ENCODE measurements at places on chromosomes 1 and 21. TPM values are rescaled to one million over a fixed set of nuclear protein-coding genes. Genes with fewer than 3 reads are reported as not detected.

Gene KIF21B
- total RNA-seq, result 18.4 TPM

Gene BGLAP
- total RNA-seq, result not detected

Gene PKLR
- total RNA-seq, result not detected

Gene VANGL2
- 18.2 TPM for total RNA-seq

Gene RXFP4
- total RNA-seq, result not detected

Gene C1orf53
- 9.9 TPM for total RNA-seq

Gene MTARC2
- 8.9 TPM for total RNA-seq

Gene ACTL8
- total RNA-seq, result 0.17 TPM

Gene MPL
- total RNA-seq, result not detected

Gene FCAMR
- not detected for total RNA-seq

Gene C1orf116
- 34.1 TPM for total RNA-seq

Gene PDZK1
- not detected for total RNA-seq

Gene SYT6
- not detected for total RNA-seq

Gene ITGB2
- total RNA-seq, result 9.1 TPM

Gene CACNA1E
- total RNA-seq, result 0.08 TPM

Gene LCE1F
- not detected for total RNA-seq

Gene NR1I3
- not detected for total RNA-seq

Gene USP33
- 47.6 TPM for total RNA-seq

Gene VWA1
- 28.3 TPM for total RNA-seq

Gene MEAF6
- total RNA-seq, result 110 TPM

Gene SPRTN
- total RNA-seq, result 17.1 TPM

Gene CELA2B
- total RNA-seq, result not detected

Gene PLD5
- total RNA-seq, result 0.89 TPM

Gene ADAMTS5
- total RNA-seq, result 17.3 TPM

Gene GNG12
- 75.9 TPM for total RNA-seq

Gene TRIM17
- 6.1 TPM for total RNA-seq

Gene STXBP3
- 48.2 TPM for total RNA-seq

Gene CR1
- total RNA-seq, result 0.07 TPM

Gene PEAR1
- 17.1 TPM for total RNA-seq

Gene TMEM79
- total RNA-seq, result 3.0 TPM

Gene FNDC5
- 0.08 TPM for total RNA-seq

Gene FAM163A
- 0.21 TPM for total RNA-seq

Gene MNDA
- total RNA-seq, result not detected

Gene GRIK3
- total RNA-seq, result under 0.01 TPM

Gene ROR1
- total RNA-seq, result 21.5 TPM

Gene COP1
- total RNA-seq, result 74.2 TPM

Gene C2CD4D
- total RNA-seq, result 1.3 TPM

Gene HLCS
- total RNA-seq, result 38.2 TPM

Gene NCMAP
- total RNA-seq, result 1.5 TPM

Gene SYT14
- total RNA-seq, result 32.6 TPM

Gene TMEM269
- 0.04 TPM for total RNA-seq

Gene IGSF5
- 0.48 TPM for total RNA-seq

Gene CYP4A11
- total RNA-seq, result not detected

Gene ACTA1
- 1.0 TPM for total RNA-seq

Gene CELA3B
- total RNA-seq, result not detected

Gene NPPB
- 5.4 TPM for total RNA-seq

Gene CYP4A22
- total RNA-seq, result not detected

Gene CTSE
- total RNA-seq, result not detected

Gene ELF3
- total RNA-seq, result 153 TPM

Gene HRNR
- total RNA-seq, result not detected

Gene DEGS1
- total RNA-seq, result 66.2 TPM
